Left kidney (tissue), 8 donors: ENCODE measurements at places on chromosomes 7 and 10.

DNA sequence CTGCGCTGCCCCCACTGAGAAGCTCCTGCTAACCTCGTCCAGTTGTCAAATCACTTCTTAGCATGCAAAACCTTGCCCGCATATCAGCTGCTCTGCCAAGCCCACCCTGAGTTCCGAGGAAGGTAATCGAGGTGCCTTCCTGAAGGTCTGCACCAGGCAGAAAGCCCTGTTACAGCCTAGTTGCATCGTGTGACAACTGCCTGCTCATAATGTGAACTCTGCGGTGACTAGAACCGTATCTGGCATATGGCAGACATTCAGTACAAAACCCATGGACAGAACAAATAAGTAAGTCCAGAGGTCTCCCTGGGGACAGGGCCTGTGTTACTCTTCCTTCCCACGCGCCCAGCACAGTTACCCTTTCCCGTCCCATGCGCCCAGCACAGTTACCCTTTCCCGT is 394.3 kb downstream of the DNAJB6 start:
- DNase-seq = no peak

- no peak for DNase-seq
These were observed 9.3 kb upstream of the HOXA2 start for GRCh38 chr7:27111751-27112277.

GRCh38 chr10:124117833-124118232 is 24.4 kb upstream of the CHST15 start:
- DNase-seq = no peak

DNA sequence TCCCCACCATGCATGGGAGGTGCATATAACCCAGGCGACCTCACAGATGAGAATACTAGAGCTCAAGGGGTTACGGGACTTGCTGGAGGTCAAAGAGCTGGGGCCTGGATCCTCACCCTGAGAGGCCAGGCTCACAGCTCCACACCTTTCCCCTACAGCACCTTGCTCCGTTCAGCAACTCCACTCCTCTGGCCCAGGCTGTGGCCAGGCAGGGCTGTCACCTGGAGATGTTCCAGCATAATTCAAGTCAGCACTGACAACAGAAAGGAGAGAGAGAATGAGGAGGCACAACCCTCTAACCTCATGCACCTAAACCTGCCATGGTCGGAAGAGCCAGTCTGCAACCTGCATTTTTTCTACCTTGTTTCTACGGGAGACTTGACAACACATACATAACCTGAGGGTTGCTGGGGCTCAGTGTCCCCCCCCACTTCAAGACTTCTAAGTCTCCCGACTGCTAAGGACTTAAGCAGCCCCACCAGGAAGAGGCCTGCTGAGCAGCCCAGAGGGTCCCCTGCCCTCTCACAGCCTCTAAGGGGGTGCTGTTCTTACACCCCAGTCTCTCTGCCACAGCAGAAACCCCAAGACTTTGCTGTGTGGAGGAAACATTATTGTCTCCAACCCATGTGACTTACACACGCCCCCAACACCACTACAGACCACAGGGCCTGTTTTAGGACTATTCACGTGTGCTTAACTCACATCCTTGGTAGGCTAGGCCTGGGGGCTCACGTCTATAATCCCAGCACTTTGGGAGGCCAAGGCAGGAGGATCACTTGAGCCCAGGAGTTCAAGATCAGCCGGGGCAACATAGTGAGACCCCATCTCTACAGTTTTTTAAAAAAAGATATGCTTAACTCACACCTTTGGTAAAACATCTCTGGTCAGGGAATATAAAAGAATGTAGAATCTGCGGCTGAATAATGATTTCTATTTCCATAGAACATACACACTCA is 175.6 kb downstream of the FAM107B start:
- DNase-seq = no peak

- DNase-seq = no peak
These were observed 39.4 kb upstream of the AGR3 start for GRCh38 chr7:16921151-16921550.

GRCh38 chr10:118764195-118764594 is 9.4 kb upstream of the CACUL1 start:
- no peak for DNase-seq
